ENCODE measurements at places on chromosomes 2 and 18.
A peak's percentile ranks its signal among the peaks of the same experiment; 100 is the strongest.

DNA sequence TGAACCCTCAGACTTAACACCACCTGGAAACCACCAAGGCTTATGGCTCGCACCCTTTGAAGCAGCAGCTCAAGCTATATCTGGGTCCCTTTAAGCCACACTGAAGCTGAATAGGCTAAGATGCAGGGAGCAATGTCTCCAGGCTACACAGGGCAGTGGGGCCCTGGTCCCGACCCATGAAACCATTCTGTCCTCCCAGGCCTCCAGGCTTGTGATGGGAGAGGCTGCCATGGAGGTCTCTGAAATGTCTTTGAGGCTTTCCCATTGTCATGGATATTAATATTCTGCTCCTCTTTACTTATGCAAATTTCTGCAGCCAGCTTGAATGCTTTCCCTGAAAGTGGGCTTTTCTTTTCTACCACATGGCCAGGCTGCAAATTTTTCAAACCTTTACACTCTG, 608.7 kb downstream of the CNTNAP5 start:
- DNase-seq: no peak

GRCh38 chr18:44766450-44766849, 85.8 kb downstream of the SETBP1 start:
- DNase-seq: no peak

DNA sequence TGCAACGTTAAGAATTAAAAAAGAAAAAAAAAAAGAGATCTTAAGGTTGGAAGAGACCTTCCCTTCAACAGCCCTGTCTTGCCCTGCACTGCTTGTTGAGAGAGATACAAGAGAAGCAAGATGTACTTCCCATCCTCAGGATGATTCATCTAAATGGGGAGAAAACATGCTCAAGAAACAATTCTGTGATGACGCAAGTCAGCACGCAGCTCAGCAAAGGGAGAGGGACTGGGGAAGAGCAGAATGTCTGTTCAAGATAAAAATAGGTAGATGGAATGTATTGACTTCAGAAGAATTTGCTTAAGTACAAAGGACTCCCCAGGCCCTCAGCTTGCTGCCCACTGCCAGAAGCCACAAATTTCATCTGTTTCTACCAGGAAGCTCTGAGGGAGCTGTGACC, 198.2 kb upstream of the SPRED2 start:
- no peak for DNase-seq

- no peak for DNase-seq
Measured at GRCh38 chr2:144498277-144498676, 21.6 kb downstream of the ZEB2 start.

GRCh38 chr2:29239209-29239960, 124.2 kb downstream of the CLIP4 start:
- DNase-seq: no peak

DNA sequence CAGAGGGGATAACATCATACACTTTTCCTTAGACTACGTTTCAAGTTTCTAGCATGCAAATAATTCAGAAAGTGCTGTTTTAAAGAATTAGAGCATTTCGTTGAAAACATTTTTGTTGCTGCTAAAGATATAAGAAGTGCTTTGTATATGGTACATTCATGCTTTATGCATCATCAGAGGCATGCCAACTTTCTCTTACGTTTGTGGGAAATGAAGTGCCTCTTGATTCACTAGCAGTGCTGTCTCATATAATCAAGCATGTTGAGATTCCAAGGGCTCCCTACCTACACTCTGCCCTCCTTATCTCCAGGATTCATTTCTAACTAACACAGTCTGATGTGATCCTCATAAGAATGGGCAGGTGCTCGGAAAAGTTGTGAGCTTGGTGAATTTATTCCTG, 748.6 kb upstream of the DDX18 start:
- no peak for DNase-seq

DNA sequence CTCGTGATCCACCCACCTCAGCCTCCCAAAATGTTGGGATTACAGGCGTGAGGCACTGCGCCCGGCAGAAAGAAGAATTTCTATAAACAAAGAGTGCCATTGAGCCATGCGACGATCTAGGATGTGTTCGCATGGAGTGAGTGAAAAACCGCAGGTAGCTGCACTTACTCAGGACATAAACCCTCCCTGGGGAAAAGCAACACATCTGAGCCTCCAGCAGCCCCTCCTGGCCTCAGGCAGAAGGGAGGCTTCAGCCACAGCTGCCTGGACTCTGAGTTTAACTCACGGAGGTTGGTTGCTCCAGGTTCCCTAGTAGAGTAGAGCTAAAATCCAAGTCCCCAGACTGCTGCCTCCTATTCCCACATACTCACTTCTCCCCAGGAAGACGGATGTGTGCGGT, 11.3 kb upstream of the STK25 start:
- peak; percentile 6 for DNase-seq

- no peak for DNase-seq
Measured at GRCh38 chr2:231415029-231415428, 19.5 kb downstream of the B3GNT7 start.

DNA sequence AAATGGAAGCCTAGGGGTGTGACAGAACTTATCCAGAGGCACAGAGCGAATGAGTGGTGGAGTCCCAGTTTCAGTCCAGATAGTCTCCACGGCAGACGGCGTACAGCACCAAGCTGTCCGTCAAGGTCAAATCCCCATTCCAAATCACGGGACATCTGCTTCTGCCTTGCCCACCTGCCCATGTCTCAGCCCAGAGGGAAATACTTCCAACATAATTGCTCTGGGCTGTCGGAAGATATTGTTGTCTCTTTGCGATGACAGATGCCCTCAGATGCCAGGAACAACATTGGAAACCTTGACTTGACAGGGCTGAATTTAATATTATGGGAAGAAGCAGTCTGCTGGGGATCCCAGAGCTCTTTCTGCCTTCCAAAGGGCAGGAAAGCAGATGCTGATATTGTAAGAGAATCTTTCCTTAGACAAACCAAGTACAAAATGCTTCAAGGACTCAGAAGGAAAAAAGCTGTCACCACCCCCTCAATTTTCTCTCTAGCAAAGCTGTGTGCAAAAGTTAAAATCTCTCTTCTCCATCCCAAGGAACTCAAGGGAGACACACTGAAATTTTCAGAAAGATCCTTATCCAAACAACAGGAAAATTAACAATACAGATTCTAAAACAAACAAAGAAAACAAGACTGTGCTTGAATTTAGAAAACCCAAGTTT, 364.0 kb downstream of the LRATD1 start:
- DNase-seq: no peak

- DNase-seq: no peak
Measured at GRCh38 chr18:48376934-48377333, 32.2 kb downstream of the ZBTB7C start.

Measured in NCI-H187 treated with DMSO at 0.1 percent for 48 hours (cell line).